ENCODE measurements at places on chromosomes 4 and X.

DNA sequence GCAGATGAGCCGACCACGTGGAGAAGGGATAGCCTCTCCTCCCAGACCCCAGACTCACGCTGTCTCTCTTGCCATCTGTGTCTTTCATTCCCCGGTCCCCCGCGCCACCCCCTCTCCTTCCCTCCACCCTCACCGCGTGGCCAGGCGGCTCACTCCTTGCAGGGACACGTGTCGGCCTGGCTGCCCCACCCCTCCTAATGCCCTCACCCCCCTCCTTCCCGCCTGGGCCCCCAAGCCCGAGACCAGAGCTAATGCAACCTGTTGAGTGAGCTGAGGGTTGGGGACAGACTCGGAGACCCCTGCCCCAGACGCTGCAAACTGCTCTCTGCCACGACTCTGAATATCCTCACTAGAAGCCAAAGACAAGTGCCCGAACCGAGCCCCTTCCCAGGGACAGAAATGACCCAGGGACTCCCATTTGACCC is 1.8 kb downstream of the SLC38A5 start:
- no peak for DNase-seq

DNA sequence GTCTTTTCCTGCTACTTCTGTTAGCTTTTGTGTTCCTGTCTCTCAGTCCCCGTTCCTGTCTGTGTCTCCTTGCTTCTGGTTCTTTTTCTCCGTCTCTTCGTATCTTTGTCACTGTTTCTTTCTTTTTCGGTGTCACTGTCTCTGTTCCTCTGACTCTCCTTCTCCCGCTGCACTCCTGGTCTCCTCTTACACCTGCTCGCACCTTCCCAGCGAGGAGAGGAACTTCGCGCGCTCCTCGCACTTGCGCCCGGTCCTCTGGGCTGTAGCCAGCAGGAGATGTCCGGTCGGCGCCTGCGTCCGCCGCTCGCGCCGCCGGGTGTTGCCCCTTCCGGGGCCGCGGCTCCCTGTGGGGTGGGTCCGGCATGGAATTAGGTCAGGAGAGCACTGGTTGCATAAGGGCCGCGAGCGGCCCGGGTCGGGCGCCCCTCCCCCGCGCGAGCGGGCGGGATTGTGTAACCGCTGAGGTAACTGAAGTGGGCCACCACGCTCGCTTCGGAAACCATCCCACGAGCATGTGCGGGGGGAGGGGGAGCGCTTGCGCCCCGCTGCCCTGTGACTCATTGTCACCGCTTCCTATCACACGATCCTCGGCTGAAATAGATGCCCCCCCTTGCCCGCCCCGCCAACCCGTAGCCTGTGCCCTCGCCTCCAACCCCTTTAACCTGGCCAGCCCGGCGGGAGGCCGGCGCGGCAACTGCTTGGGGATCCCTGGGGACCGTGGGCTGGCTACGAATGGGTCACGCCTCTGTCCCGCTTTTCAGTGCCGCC is 1.6 kb downstream of the LONRF3 start:
- DNase-seq = peak; percentile 3

DNA sequence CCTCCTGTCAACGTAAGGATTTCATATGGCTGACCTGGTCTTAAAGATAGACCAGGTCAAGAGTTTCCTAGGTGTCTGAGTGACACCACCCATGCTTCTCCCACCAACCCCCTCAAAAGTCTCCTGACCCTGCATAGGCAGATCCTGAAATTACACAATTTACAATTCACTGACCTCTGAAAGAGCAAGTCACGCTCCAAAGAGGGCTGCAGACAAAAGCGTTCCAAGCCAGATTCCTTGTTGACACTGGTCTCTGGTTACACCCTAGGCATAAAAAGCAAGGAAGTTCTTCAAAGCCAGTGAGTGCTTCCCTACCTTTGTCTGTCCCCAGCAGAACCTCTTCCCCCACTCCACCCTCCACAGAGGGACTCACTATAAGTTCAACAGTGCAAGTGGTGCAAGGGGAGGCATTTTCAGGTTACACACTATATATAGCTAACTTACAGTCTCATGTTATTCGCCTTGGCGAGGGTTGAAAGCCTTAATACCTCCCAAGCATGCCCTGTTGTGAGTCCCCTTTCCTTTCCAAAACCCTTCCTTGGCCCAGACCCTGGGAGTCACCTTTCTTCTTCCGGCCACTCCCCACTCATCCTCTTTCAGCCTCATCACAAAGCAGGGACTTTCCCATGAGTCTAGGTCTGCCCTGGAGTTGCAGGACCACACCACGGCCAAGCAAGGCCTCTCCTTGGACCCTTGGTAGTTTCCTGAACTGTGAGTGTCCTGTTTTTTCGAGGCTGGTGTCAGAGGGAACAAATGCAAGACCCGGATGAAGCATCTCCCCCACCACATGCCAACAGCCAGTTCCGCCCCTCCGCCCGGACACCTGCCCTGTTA is 58.0 kb upstream of the KLF3 start:
- DNase-seq = no peak

GRCh38 chr4:54745031-54745770 is 87.4 kb downstream of the KIT start:
- DNase-seq = no peak

DNA sequence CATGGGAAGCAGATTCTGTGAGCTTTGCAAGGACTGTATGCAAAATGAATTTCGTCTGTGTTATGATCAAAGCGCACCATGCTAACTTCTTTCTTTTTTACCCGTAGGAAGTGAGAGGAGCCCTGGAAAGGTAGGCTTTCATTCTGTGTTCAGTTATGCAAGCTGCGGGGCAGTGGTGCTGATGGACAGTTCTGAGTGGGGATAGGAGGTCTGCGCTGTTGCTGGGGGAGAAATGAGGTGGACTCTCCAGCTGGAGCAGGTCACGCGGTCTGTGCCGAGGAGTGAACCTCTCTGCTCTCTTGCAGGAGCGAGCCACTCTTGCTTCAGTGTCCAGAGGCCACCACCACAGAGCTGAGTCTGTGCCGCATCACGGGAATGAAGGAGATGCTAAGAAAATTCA is 4.5 kb downstream of the TRIML1 start:
- DNase-seq = no peak

- DNase-seq = no peak
These were observed 582.3 kb upstream of the DIPK2B start for GRCh38 chrX:45783002-45783401.

- no peak for DNase-seq
These were observed 24.7 kb downstream of the KCNE5 start for GRCh38 chrX:109600237-109600651.

- DNase-seq = no peak
These were observed 370.7 kb downstream of the GPAT3 start for GRCh38 chr4:83906561-83906960.

DNA sequence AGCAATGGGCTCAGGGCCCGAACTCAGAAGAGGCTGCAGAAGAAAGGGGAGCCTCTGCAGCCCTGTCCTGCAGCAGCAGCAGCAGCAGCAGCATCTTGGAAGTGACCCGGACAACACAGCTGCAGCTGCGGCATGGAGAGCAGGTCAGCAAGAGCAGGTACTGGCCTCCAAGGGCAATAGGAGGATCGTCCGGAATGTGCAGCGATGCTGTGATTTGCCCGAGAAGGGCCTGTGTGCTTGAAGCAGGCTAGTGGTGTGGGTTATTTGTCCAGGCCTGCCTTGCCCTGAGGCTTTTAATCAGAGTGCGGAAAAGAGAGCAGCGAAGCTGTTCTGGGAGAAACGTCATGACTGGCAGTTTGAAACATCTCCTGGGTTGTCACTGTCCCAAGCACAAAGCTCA is 126.0 kb downstream of the F11 start:
- DNase-seq = no peak

DNA sequence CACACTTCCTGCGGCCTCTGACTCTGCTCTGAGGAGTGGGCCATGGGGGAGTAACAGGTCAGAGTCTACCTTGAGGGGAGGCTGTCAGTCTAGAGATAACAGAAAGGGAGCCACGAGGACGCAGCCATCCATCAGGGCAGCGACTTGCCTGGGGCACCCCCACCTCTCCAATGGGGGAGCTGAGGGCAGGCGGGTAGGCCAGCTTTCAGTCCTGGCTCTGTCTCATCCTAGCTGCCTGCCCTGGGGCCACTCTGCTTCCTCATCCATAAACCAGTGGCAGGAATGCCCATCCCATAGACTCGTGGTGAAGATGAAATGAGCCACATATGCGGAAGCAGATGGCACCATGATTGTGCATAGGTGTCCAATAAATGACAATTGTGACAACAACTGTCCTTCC is 13.2 kb downstream of the MAGED2 start:
- no peak for DNase-seq

GRCh38 chr4:153448003-153448731 is 18.0 kb upstream of the TMEM131L start:
- DNase-seq = no peak

- no peak for DNase-seq
These were observed 315.4 kb upstream of the IGFBP7 start for GRCh38 chr4:57425610-57426009.

GRCh38 chr4:77269505-77269904 is 112.5 kb downstream of the CCNG2 start:
- no peak for DNase-seq

GRCh38 chrX:129825746-129826505 is 17.8 kb downstream of the ZDHHC9 start:
- no peak for DNase-seq

GRCh38 chr4:7417639-7418038 is 17.1 kb downstream of the PSAPL1 start:
- no peak for DNase-seq

DNA sequence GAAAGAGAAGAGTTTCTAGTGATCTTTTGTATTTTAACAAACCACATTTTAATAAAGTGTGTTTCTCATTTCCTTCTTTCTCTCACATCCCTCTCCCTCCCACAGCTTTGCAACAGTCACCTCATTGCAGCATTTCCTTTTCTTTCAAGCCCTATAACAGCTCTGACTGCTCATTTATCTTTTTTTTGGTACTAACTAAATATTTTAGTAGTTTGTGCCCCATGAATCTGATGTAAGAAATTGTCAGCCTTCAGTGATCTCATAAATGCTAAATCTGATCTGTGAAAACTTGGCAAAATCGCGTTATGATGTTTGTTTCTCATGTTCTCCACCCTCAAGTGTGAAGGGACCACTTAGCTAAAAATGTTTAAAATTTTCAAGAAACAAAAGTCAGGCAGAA is 258.5 kb upstream of the SLIT2 start:
- DNase-seq = no peak

DNA sequence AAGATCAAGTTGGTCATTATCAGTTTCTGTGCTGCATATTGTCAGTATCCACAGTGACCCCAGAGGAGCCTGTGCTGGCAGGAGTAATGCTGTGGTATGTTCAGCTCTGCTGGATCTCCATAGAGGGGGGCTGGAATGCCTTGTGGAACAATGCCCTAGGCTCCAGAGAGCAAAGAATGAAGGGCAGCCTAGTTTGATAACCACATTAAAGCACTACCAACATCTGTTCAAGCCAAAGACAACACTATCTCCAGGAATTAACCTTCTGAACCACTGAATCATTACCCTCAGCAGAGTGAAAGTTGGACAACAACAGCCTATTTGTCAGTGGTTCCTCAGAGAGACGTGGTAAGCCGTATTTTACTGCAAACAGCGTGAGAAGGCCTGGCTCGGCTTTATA is 192.3 kb upstream of the CXorf66 start:
- DNase-seq = no peak

- no peak for DNase-seq
These were observed 10.0 kb downstream of the MSL3 start for GRCh38 chrX:11768039-11768438.

GRCh38 chr4:11471618-11472017 is 42.9 kb upstream of the HS3ST1 start:
- peak; percentile 75 for DNase-seq

Data from bone marrow (tissue), 2 donors.